Testis (tissue), 5 donors: ENCODE measurements at places on chromosomes 16 and 17.

GRCh38 chr17:79011451-79012147 is 2.0 kb upstream of the CANT1 start:
- DNase-seq = no peak

- DNase-seq = no peak
These were observed 1.9 kb upstream of the MTSS2 start for GRCh38 chr16:70687671-70688245.

DNA sequence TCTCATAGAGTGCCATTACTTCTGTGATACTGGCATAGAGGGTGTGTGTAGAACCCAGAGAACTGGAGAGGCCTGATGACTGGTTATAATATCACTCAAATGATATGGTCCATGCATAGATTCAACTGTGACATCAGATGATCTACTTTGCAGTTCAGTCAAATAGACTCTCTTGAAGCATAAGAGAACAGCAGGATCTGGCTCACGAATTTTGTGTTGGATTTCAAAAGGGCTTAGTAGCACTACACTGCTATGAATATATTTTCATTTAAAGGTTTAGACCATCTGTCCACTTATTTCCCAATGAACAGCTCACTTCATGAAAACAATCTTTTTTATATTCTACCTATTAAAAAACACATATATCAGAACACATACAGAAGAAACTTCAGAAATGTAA is 119.7 kb downstream of the KIF2B start:
- no peak for DNase-seq

DNA sequence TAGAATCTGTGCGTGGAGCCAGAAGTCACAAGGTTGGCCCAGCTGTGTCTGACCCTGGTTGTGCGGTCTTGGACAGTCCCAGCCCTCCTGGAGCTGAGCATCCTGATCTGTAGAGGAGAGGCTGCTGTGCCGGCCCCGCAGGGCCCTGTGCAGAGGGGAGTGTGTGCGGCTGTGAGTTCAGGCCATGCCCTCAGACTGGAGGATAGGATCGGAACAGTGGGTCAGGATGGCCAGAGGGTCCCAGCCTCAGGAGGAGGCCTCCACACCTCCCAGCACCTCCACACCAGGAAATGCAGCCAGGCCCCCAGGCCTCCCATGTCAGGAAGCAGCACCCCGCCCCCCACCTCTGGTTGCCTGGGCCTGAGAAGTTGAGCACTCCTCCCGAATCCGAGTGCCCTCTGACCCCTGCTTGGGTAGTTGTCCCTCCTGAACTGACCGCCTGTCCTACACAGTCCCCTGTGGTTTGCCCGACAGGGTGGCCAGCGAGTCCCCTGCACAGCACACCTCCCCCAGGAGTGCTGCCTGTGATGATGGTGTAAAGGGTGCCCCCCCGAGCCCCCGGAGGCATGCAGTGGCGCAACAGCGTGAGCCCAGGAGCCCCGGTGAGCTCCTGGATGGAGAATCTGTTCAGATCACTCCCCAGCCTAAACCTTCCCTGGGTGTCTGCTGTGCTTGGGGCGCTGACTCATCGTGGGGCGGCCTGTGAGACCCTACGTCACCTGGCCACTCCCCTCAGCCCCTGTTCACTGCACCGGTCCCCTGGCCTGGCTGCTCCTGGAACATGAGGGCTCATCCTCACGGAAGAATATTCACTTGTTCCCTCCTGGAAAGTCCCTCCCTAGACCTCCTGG is 285.2 kb downstream of the SEC14L1 start:
- DNase-seq = no peak

DNA sequence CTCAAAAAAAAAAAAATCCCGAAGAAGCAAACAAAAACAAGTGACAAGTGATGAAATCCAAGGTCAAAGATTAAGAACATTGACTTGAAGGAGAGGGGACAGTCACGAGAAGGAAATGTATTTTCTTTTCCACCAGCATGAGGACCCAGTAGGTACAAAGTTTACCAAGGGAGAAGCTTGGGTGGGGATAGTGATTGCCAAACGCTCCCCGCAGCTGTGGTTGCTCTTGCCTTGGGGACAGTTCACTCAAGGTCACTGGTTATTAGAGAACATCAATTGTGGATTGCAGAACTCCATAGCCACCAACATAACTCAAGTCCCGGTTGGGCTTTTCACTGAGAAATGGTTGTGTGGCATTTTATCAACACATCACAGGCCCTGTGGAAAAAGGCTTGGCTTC is 27.0 kb downstream of the RSL1D1 start:
- peak; percentile 40 for DNase-seq

GRCh38 chr16:27767081-27767480 is 217.1 kb downstream of the KATNIP start:
- no peak for DNase-seq

GRCh38 chr17:77358801-77359200 is 218.0 kb downstream of the SEC14L1 start:
- DNase-seq = peak; percentile 2

- DNase-seq = no peak
These were observed 108.2 kb upstream of the IRX5 start for GRCh38 chr16:54822492-54822891.

DNA sequence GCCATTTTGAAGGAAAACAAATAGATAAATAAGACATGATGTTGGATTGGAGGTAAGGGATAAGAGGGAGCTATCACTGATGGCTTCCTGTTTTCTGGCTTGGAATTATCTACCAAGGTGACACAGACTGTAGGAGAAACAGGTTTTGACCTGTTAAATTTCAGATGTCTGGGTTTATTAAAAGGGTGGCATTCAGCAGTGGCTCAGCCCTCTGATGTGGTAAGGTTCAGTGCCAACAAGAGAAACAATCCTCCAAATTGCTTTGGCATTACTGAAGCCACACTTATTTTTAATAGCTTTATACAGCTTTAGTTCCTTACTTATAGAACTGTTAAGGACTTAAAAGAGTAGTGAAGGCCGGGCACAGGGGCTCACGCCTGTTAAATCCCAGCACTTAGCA is 37.0 kb upstream of the AKAP1 start:
- DNase-seq = no peak

- no peak for DNase-seq
These were observed 116.6 kb upstream of the C17orf78 start for GRCh38 chr17:37259030-37259735.

GRCh38 chr17:55527540-55528118 is 16.4 kb upstream of the SMIM36 start:
- DNase-seq = peak; percentile 57

DNA sequence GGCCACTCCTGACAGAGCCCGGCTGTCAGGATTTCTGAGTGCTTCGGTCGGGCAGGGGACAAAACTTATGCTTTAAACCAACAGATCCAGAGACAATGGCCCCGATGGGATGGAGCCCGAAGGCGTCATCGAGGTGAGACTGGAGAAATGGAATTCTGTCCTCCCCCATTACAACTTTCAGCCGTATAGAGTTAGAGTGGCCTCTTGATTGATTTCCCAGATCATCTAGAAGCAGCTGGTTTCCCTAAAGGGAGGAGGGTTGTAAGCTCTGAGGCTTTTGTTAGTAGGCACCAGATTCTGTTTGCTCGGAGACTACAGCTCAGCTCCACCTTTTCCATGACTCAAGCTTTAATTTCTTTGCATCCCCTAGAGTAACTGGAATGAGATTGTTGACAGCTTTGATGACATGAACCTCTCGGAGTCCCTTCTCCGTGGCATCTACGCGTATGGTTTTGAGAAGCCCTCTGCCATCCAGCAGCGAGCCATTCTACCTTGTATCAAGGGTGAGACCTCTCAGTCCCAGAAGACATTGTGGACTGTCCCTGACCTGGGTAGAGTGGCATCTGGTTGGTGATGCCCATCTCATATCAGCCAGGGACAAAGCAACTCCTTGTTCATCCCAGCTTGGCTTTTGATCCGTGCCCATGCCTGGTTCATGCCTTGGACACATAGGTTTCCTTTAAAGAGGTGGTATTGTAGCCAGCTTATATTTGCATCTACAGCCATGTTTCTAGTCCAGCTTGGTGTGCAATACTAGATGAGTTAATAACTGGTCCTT is 5.1 kb upstream of the CD68 start:
- DNase-seq = no peak

DNA sequence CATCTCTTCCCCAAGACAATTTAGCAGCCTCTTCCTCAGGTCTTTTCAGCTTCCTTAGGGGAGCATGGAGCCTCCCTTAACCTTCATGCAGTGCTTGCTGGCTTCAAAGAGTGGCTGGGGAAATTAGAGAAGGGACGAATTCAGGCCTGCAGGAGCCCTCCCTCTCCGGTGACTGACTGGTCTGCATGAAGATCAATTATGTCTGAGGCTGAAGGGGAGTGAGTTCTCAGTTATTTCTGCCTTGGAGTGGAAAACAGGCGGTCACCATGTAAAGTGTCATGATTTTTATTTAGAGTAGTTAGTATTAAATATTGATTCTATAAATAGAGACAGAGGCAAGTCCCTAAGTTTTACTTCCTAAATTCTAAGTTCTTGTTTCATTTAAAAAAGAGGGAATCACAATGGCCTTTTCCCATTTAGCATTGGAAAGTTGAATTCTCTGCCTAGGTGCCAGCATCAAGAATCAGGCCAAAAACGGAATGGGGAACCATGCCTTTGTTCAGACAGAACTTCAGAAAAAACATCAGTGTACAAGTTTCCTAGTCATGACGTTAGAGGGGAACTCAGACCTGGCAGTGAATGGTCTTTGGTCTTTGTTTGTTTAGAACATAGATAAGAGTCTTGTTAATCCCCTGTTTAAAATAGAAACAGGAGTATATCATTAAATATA is 4.4 kb downstream of the GABARAPL2 start:
- DNase-seq = no peak

DNA sequence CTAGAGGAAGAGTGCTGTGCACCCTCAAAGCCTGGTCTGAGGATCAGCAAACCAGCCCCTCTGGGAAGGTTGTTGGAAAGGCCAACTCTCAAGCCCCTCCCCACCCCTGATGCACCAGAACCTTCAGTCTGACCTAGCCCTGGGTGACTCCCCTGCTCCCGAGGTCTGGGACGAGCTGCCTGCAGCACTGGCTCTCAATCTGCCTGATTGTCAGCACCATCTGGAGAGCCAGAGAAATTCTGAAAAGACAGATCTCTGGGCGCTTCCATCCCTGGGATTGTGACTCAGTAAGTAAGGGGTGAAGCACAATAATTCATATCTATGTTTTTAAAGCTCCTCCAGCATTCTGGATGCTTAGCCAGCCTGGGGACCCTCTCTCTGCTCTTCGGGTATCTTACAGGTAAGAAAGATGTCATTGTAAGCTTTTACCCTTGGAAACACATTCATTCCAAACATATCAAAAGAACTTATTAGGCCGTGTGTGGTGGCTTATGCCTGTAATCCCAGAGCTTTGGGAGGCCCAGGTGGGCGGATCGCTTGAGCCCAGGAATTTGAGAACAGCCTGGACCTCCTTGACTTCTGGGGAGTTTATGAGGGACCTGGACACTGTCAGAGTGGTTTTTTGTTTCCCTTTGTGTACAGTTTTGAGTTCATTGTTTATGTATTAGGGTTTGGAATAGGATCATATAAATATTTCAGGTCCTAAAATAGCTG is 147.5 kb downstream of the KCNJ12 start:
- DNase-seq = no peak

- no peak for DNase-seq
These were observed 193.7 kb upstream of the TBX2 start for GRCh38 chr17:61205931-61206330.

GRCh38 chr17:15456496-15456895 is 10.9 kb downstream of the CDRT4 start:
- DNase-seq = peak; percentile 20

DNA sequence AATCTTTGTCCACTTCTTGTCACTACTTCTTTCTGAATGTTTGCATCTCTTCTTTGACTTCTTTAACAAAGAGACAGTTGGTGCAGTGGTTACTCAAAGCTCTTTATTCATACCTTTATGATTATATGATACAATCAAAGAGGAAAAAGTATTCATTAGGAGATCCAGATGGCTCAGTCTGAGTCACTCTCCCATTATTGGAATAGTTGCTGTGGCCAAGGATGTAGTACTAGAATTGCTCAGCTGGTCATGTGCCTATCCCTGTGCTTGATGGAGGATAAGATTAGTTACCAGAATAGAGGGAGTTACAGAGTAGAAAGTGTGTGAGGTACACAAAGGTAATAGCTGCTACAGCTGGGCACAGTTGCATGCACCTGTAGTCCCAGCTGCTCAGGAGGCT is 18.3 kb downstream of the BCAS3 start:
- DNase-seq = no peak
